MV-4-11 (cell line): ENCODE measurements at places on chromosomes 13 and 19.

- DNase-seq: no peak
These were observed at the start of gene TMEM38A for GRCh38 chr19:16660763-16661479. Gene TMEM38A (plus strand): TSS chr19:16661139. CDS start chr19:16661218, 79 bp downstream.

- DNase-seq: peak; percentile 80
These were observed 22.1 kb upstream of the POMP start for GRCh38 chr13:28636677-28637317.

DNA sequence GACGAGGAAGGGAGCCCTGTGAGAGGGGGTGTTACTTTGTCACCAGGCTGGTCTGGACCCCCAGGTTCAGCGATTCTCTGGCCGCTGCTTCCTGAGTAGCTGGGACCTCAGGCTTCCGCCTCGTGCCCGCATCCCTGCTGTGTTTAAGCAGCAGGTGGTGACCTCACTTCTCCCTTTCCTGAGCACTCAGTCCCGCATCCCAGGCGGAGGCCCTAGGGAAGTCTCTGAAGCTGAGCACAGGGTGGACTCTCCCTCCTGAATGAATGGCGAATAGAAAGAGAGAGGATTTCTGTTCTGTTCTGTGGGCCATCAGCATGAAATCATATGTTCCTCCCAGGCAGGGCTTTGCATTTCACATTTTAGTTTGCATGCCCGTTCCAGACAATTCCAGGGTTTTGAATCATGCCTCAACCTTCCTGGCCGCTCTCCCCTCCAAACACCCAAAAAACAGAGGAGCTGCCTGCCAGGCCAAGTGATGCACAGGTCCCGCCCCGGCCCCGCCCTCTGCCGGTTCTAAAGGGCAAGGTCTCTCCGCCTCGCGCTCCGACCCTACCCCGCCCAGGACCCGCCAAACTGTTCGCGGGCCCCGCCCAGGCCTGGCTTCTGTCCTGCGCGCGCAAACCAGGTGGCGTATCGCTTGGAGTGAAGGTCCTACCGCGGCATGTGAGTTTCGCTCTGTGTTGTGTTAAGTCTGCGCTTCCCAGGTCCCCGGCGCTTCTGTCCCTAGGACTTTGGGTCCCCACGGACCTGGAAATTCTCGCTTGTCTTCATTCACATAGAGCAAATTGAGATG is 35.1 kb upstream of the ZNF808 start:
- no peak for DNase-seq

DNA sequence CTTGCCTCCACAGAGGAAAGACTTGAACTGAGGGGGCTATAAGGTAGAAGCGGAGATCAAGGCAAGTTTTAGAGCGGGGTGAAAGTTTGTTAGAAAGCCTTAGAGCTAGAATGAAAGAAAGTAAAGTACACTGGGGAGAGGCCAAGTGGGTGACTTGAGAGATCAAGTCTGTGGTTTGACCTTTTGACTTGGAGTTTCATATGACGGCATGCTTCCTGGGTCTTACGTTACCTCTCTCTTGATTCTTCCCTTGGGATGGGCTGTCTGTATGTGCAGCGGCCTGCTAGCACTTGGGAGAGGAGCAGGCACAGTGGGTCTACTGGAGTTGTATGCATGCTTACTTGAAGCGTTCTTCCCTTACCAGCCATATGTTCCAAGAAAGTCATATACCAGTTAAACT is 1768.5 kb downstream of the PCDH9 start:
- peak; percentile 45 for DNase-seq

- peak; percentile 9 for DNase-seq
These were observed 788.3 kb upstream of the SLITRK5 start for GRCh38 chr13:86882835-86883234.

GRCh38 chr19:38763795-38764220 is 9.5 kb downstream of the LGALS7 start:
- DNase-seq: no peak

DNA sequence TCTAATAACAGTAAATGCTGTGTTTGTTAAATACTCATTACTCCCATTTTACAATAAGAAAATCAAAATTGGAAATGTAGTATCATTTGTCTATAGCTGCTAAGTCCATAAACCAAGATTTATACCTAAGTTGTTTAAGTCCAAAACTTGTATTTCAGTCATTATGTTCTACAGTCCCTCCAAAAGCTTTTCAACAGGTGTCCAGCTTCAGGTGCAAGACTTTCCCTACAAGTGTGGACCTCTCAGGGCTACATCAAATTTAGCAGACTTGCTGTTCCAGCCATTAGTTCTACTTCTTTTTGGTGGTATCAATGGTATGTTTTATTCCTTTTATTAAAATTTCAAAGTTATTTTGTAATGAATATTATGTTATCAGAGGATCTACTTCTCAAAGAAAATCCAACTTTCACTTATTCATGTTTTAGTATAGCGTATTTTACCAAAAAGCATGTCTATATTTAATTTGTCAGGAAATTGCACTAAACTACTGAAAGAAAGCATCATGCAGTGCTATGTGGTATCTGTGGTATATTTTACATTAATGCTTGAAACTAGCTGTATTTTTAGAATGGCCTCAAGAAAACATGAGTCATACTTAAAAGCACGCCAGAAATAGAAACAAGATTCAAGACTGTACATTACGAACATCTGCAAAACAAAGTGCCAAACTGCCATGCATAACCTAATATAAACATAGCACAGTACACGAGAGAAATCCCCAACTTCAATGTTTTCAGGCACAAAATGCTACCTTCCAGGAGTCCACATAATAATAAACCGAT is 44.5 kb downstream of the VWA8 start:
- peak; percentile 94 for DNase-seq

DNA sequence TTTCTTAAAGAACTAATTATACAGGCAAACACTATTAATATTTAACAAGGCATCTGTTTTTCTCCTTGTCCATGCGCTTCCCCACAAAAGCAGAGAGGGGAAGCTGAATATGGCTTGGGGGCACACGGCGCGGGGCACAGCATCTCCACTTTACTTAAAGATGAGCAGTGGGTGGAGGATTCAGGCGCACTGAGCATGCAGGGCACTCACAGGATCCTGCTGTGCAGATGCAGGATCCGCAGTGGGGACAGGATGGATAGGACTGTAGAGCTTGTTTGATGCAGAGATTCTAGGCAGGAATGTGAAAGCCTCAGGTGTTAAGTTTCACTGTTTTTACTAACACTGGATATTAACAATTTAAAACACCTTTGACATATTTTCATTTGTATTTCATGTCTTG is 43.3 kb downstream of the ATP11A start:
- no peak for DNase-seq
